ENCODE measurements at places on chromosomes 11 and 22. TPM values are rescaled to one million over a fixed set of nuclear protein-coding genes. Genes with fewer than 3 reads are reported as not detected.

DNA sequence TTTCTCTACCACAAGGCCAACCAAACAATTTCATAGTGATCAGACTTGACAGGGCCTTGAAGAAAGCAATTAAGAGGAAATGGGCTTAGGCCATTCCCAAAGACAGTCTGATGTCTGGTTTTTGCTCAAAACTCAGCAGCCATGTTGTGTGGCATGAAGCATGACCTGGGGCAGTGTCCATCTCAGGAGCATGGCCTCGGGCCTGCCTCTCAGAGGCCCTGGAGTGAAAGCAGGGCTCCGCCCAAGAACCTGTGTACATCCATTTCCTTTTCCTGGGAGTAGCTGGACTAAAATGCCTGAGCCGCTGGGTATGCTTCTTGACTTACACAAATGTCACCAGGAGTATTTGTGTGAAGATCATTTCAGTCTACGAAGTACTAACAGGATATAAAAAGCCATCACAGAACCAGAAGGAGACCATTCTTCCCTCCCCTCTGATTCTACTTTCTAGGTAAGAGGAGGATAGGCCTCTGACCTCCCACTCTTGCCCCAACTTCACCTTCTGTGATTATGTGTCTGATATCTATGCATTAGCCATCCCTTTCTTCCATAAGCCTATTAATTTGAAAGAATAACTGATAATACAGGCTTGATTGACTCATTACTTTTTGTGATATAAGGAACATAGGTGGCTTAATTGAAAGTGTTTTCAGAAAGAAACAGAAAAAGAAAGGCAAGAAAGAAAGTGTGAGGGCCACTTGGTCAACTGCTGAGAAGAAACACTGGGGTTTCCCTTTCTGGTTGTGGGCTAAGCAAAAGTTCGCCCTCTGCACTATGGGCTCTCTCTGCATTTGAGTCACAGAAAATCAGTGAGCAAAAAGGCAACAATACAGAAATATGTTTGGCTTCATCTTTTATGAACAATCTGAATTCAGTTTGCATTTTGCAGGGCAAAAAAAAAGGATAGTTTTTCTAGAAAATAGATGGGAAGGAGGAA lies 188.6 kb upstream of the MTMR2 start:
- DNase-seq, result no peak

GRCh38 chr11:40281052-40281580 lies 1178.3 kb downstream of the LRRC4C start:
- no peak for DNase-seq

- peak; percentile 23 for DNase-seq
Measured at GRCh38 chr22:43707648-43708047, 104.5 kb downstream of the EFCAB6 start.

DNA sequence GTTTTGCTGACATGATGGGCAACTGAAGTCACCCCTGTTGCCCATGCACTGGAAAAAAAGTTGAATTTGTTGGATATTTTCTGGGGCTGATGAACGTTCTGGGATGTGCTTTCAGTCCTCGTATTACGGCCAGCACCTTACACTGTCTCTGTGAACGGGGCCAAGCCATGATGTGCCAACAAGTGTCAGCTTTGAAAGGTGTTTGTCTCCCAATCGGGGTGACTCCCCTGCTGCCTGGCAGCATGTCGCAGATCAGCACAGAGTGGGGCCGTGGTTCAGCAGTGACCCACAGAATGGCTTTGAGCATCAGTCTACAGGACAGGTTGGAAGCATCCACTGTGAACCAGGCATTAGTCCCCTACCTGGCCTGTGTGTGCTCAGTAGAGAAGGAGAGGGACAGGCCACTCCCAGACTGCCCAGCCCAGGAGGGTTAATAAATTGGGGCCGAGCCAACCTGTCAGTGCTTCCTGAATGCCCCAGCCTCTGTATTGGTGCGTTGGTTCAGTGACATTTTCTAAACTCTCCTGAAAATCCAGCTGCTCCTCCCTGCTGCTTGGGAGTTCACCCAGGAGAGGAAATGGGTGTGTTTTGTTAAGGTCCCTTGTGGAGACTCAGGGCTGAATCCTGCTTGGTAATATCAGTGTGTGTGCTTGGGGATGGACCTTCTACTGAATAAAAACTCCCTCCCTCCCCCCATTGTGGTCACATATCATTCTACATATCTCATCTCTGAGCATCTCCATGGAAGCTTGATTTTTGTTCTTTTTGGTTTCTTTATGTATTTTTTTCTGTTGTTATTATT lies 50.7 kb upstream of the TTC12 start:
- DNase-seq, result no peak

DNA sequence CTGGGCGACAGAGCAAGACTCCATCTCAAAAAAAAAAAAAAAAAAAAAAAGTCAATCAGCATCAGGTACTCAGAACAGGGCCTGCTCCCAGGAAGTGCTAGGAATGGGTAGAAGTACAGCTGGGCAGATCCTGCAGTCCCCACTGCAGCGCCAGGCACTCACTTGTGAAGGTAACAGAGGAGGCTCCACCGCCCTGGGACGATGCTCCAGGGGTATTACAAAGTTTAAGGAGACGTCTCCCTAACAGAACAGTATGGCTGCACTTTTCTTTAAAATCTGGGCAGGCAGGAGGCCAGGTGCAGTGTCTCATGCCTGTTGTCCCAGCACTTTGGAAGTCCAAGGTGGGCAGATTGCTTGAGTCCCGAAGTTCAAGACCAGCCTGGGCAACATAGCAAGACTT lies 1449.0 kb downstream of the BRD1 start:
- no peak for DNase-seq

GRCh38 chr11:115193914-115194801 lies 310.1 kb downstream of the CADM1 start:
- DNase-seq, result no peak

- DNase-seq, result peak; percentile 27
Measured at GRCh38 chr11:119493712-119494111, 70.7 kb upstream of the THY1 start.

GRCh38 chr11:86999859-87000753 lies 37.6 kb upstream of the TMEM135 start:
- DNase-seq, result peak; percentile 56

DNA sequence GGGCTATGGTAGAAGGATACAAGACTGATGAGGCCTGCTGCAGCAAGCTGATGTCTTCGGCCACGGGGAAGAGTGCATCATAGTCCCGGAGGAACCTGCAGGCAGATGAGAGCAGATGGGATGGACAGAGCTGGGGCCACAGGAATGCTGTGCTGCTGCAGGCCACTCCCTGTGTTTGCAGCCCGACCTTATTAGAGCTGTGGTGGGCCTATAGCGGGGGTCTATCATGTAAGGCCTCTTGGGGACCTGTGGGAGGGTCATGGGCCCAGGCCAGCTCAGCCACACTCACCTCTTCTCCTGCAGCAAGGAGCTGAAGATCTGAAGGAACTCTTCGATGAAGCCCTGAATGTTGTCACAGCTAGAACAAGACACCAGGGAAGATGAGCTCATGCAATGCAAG lies 31.9 kb downstream of the ASCC2 start:
- no peak for DNase-seq

DNA sequence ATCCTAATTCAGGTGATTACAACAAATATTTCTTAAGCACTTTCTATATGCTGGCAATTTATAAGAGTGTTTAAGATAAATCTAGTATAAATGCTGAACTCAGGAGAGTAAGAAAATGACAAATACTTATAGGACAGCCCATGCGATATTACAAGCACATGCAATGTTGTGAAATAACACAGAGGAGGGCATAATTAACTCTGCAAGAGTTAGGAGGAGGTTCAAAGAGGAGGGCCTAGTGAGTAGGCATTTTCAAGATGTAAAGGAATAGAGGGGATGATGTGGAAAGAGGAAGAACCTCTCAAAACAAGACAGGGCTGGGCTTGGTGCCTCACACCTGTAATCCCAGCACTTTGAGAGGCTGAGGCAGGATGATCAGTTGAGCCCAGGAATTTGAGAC lies 37.1 kb upstream of the IL17RA start:
- no peak for DNase-seq

DNA sequence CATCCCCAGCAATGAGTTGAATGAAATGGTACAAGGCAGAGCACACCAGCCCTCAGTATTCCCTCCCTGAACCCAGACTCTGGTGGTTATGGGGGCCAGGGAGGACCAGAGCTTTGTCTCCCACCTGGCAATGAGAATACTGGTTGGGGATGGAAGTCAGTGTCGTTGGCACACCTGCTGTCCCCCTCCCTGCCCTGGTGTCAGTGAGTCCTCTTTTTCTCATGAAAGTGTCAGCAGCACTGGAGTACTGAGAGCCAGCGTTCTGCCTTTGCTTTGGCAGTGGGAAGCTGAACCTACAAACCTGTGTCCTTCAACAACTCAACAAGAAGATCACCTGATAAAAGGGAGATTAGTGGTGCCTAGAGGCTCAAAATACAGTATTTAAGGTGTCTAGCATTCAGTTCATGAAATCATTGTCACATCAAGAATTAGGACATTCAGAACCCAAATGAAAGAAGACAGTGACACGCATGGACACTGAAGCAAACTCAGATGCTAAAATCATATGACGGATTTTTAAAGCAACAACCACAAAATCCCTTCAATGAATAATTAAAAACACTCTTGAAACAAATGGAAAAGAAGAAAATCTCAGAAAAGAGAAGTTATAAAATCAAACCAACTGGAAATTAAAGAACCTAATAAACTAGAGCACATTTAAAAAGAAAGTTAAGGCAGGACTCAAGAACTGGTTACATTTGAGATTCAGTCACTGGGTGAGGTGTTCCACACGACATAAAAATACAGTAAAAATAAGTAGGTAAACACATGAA lies 77.5 kb upstream of the VPREB1 start:
- no peak for DNase-seq

GRCh38 chr22:29083933-29084591 lies 11.2 kb downstream of the KREMEN1 start:
- DNase-seq, result no peak

- no peak for DNase-seq
Measured at GRCh38 chr11:15213471-15214231, 98.9 kb downstream of the INSC start.

GRCh38 chr22:26651815-26652214 lies 5.6 kb upstream of the MIAT start:
- DNase-seq, result no peak

DNA sequence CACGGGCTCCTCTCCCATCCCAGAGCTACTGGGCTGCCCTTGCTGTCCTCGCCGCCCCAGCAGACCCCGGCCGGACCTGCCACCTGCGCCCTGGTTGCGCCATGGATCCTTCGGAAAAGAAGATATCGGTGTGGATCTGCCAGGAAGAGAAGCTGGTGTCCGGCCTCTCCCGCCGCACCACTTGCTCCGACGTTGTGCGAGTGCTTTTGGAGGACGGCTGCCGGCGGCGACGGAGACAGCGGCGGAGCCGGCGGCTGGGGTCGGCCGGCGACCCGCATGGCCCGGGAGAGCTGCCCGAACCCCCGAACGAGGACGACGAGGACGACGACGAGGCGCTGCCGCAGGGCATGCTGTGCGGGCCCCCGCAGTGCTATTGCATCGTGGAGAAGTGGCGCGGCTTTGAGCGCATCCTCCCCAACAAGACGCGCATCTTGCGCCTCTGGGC lies 382 bp downstream of the RASSF10 start:
- DNase-seq, result no peak

GRCh38 chr11:19092850-19093249 lies 24.1 kb upstream of the ZDHHC13 start:
- no peak for DNase-seq

- no peak for DNase-seq
Measured at GRCh38 chr11:70642266-70642665, 243.9 kb downstream of the CTTN start.

GRCh38 chr11:14264966-14265365 lies 94.0 kb downstream of the RRAS2 start:
- DNase-seq, result no peak

DNA sequence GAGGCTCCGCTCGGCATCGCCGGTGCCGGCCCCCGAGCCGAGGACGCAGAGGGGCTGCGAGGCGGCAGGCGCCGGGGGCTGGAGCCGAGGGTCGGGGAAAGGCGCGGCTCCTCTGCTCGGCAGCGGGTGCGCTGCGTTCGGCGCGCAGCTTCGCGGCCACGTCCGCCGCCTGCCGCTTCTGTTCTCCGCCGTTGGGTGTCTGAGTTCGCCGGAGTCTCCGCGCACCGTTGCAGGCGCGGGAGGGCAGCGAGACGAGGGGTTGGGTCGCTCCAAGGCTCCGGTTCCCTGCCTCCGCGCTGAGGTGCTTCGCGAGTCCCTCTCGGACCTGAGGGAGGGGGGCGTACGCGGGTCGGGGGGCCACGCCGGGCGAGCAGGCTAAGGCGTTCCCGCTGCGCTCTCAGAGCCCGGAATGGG lies 347 bp downstream of the MN1 start:
- DNase-seq, result peak; percentile 60

DNA sequence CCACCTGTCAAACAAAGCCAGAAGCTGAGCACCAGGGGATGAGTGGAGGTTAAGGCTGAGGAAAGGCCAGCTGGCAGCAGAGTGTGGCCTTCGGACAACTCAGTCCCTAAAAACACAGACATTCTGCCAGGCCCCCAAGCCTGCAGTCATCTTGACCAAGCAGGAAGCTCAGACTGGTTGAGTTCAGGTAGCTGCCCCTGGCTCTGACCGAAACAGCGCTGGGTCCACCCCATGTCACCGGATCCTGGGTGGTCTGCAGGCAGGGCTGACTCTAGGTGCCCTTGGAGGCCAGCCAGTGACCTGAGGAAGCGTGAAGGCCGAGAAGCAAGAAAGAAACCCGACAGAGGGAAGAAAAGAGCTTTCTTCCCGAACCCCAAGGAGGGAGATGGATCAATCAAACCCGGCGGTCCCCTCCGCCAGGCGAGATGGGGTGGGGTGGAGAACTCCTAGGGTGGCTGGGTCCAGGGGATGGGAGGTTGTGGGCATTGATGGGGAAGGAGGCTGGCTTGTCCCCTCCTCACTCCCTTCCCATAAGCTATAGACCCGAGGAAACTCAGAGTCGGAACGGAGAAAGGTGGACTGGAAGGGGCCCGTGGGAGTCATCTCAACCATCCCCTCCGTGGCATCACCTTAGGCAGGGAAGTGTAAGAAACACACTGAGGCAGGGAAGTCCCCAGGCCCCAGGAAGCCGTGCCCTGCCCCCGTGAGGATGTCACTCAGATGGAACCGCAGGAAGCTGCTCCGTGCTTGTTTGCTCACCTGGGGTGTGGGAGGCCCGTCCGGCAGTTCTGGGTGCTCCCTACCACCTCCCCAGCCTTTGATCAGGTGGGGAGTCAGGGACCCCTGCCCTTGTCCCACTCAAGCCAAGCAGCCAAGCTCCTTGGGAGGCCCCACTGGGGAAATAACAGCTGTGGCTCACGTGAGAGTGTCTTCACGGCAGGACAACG lies 11.7 kb downstream of the CXCR5 start:
- DNase-seq, result no peak

DNA sequence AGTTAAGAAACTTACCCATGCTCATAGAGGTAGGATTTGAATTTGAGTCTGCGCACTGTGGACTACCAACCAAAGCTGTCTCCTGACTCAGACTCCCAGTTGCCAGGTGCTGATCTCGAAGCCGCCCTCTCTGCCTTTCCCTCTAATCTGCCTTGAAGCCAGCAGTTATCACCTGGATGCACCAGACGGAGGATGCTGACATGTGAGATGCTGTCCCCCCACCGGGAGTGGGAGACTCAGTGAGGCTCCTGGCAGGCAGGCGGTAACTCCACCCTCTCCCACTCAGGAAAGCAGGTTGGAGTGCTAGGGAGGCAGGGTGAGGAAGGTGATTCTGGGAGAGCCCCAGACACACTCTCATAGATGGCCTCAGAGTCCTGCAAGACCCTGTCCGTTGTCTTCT lies 40.4 kb downstream of the KIAA1671 start:
- DNase-seq, result no peak

SLC22A9 gene
- not detected for total RNA-seq

PLAAT3 gene
- 163 TPM for total RNA-seq

LIF gene
- 35.8 TPM for total RNA-seq

CCND1 gene
- total RNA-seq, result 137 TPM

CATSPER1 gene
- 2.8 TPM for total RNA-seq

RASSF10 gene
- total RNA-seq, result 36.0 TPM

FADS2 gene
- 8.6 TPM for total RNA-seq

KCNK4 gene
- not detected for total RNA-seq

MYO18B gene
- not detected for total RNA-seq

APOL1 gene
- total RNA-seq, result 27.0 TPM

RIMBP3C gene
- 3.6 TPM for total RNA-seq

Data from Caki2 (cell line).